ENCODE measurements at places on chromosomes 13 and 19.

DNA sequence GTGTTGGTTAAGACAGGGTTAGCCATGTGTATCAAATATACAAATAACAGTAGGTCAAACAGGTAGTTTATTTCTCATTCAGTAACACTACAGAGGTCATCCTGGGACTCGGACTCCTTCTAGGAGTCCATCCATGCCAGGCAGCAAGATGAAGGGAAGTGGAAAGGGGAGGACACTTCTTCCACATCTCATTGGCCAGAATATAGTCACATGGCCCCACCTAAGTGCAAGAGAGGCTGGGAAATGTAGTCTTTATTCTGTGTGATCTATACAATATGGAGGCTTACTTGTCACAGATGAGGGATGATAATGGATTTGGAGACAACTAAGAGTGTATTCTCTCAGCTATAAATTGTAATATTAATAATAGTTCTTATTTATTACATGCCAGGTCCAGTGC lies 31.1 kb downstream of the RDH8 start:
- no peak for DNase-seq

GRCh38 chr13:46551410-46552302 lies 1.3 kb upstream of the LRCH1 start:
- no peak for DNase-seq

DNA sequence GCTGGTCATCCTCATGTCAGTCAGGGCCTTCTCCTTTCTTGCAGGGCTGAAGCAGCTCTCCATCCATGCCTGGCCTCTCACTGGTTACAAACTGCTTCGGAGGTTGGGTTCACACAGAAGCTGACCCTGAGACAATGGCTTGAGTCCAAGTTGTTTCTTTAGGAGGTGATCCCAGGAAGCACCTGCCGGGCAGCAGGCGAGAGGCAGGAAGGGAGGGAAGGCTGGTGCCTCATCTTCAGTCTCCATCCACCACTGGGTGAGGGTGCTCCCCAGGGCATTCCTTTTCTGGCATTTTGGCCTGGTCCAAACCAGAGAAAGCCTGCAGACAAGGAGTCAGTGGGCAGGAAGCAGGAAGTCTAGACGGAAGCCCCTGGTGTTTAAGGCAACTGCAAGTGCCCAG lies 17.6 kb upstream of the SPATA13 start:
- DNase-seq, result no peak

GRCh38 chr13:43776006-43776405 lies 10.8 kb downstream of the ENOX1 start:
- DNase-seq, result no peak

DNA sequence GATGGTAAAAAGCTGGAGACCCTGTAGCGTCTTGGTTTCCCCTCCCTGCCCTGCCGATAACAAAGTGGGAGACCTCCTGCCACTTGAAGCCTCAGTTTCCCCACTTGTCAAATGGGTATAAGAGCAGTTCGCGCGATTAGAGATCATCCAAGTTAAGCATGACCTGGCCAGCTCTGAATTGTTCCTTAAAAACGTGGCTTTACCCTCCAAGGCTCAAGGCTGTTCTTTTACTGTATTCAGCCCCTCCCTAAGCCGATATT lies 421 bp downstream of the TNPO2 start:
- DNase-seq, result no peak

DNA sequence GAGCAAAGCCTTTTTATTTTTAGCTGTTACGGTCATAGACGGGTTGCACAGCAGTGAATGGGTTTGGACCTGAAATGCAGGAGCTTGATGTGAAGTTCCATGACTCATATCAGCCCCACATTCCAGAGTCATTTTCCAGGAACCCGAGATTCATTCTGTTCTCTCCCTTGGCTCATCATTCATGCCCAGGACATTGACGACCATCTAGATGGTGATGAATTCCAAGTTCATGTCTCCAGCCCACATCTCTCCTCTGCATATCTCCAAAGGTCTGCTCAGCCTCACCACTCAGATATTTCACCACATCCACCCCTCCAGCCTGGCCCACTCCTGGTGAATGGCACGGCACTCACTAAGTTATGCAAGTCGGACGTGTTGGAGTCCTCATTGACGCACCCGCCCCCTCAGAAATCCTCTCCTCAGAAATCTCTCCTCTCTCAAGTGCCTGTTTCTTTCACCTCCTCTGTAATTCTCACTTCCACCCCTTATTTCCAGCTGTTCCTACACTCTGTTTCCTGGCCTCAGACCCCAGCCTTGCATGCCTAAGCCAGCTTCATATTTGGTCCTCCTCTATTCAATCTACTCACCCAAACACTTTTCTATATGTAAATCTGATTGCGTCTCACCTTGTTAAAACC lies 83.1 kb downstream of the ALOX5AP start:
- DNase-seq, result no peak

Measured in type B pancreatic cell (in vitro differentiated cells).